Naive thymus-derived CD4-positive, alpha-beta T cell (primary cell): ENCODE measurements at places on chromosomes 16 and 17.

- H3K36me3 ChIP-seq = no peaks in the 10 kb centered on the region
- no peak for DNase-seq
- no peaks in the 10 kb centered on the region for H3K4me1 ChIP-seq
- no peaks in the 10 kb centered on the region for H3K27me3 ChIP-seq
- H3K4me3 ChIP-seq = no peak overlapping the region
These were observed 15.0 kb downstream of the CENPX start for GRCh38 chr17:82007495-82008257.

DNA sequence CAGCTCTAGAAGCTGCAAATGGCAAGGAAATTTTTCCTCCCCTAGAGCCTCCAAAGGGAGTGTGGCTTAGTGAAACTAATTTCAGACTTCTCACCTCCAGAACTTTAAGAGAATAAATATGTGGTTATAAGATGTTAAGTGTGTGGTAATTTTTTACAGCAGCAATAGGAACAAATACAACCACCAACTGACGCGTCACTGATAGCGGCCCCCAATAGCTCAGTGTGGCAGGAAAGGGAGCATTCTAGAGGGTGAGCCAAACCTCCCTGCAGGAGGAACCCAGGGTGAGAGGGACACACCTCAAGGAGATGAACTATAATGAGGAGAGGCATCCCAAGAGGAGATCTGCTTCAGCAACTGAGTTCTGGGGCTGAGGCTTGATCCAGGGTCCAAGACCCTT lies 4.0 kb downstream of the CCL4 start:
- no peaks in the 10 kb centered on the region for H3K36me3 ChIP-seq
- H3K27me3 ChIP-seq = no peaks in the 10 kb centered on the region
- DNase-seq = no peak
- no peaks in the 10 kb centered on the region for H3K4me1 ChIP-seq
- H3K27ac ChIP-seq = no peak overlapping the region

- no peaks in the 10 kb centered on the region for H3K36me3 ChIP-seq
- H3K27ac ChIP-seq = no peak overlapping the region
- no peaks in the 10 kb centered on the region for H3K4me1 ChIP-seq
- DNase-seq = no peak
- no peaks in the 10 kb centered on the region for H3K27me3 ChIP-seq
These were observed 27.7 kb upstream of the CACNG5 start for GRCh38 chr17:66807182-66807581.

DNA sequence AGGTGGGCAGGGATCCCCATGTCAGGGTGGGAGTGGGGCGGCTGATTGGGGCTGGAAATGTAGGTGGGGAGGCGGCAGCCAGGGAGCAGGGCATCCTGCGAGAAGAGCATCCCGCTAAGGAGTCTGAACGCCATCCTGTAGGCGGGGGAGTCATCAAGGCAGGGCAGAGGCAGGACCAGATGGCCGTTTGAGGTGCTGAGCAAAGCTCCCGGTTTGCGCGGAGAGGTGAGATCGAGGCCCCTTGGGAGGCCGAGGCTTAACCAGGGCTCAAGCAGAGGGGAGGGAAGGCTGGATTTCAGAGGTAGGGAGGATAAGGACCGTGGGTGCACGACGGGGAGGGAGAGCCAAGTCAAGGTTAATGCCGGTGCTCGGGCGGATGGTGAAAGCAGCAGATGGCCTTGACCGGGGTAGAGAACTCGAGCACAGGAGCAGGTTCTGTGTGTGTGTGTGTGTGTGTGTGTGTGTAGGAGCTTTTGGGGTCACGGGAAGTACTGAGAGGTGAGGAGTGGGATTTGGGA lies 472 bp upstream of the NME2 start:
- no peaks in the 10 kb centered on the region for H3K27me3 ChIP-seq
- DNase-seq = peak; percentile 38
- H3K4me1 ChIP-seq = no peaks in the 10 kb centered on the region
- peaks cover 6% of the 10 kb centered on the region for H3K36me3 ChIP-seq

DNA sequence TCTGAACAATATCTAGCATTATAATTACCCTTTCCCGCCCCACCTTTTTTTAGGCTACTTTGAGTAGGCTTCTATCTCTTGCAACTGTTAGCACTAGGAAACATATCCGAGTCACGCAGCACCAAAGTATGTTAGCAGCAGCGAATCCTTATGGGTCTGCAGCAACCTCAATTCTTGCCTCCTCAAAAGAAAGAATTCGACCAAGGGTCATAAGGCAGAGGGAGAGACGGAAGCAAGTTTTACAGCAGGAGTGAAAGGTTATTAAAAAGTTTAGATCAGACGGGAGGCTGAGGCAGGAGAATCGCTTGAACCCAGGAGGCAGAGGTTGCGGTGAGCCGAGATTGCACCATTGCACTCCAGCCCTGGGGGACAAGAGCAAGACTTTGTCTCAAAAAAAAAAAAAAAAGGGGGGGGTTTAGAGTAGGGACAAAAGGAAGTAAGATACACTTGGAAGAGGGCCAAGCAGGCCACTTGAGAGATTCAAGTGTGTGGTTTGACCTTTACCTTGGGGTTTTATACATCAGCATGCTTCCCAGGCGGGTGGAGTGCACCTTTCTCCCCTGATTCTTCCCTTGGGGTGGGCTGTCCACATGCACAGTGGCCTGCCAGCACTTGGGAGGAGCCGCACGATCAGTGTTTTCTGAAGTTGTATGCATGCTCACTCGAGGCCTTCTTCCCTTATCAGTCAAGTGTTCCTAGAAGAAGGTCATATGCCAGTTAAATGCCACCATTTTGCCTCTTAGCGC lies 67.7 kb downstream of the HLF start:
- H3K27me3 ChIP-seq = no peaks in the 10 kb centered on the region
- H3K4me1 ChIP-seq = no peaks in the 10 kb centered on the region
- no peak for DNase-seq
- H3K36me3 ChIP-seq = no peaks in the 10 kb centered on the region
- H3K27ac ChIP-seq = no peak overlapping the region
- H3K4me3 ChIP-seq = no peak overlapping the region

- no peaks in the 10 kb centered on the region for H3K27me3 ChIP-seq
- no peak overlapping the region for H3K4me3 ChIP-seq
- no peak for DNase-seq
- no peaks in the 10 kb centered on the region for H3K36me3 ChIP-seq
- H3K4me1 ChIP-seq = no peaks in the 10 kb centered on the region
These were observed 8.0 kb downstream of the GRIN2C start for GRCh38 chr17:74851612-74852236.

GRCh38 chr16:11793840-11794239 lies 3.2 kb downstream of the ZC3H7A start:
- H3K27ac ChIP-seq = peak overlapping the region; percentile 97
- no peaks in the 10 kb centered on the region for H3K27me3 ChIP-seq
- no peak for DNase-seq
- no peaks in the 10 kb centered on the region for H3K36me3 ChIP-seq

- no peak overlapping the region for H3K27ac ChIP-seq
- no peaks in the 10 kb centered on the region for H3K4me1 ChIP-seq
- DNase-seq = no peak
- no peaks in the 10 kb centered on the region for H3K36me3 ChIP-seq
- no peaks in the 10 kb centered on the region for H3K27me3 ChIP-seq
These were observed 4.7 kb upstream of the NDEL1 start for GRCh38 chr17:8430966-8431365.

- peak; percentile 22 for DNase-seq
- no peaks in the 10 kb centered on the region for H3K27me3 ChIP-seq
- H3K4me1 ChIP-seq = no peaks in the 10 kb centered on the region
- no peaks in the 10 kb centered on the region for H3K36me3 ChIP-seq
These were observed 13.0 kb downstream of the CDH13 start for GRCh38 chr16:82639666-82640336.

DNA sequence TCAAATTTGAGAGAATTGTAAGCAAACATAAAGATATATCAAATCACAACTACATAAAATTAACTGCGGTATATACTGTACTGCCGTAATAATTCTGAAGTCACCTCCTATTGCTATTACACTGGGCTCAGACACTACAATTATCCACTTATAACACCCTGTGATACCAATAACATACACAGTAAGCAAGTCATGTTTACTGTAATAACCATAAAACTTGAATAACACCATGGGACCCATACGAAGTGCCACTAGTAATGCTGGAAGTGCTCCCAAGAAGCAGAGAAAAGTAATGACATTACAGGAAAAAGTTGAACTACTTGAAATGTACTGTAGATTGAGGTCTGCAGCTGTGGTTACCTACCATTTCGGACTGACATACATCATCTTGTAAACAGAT lies 24.0 kb downstream of the CMC2 start:
- H3K27ac ChIP-seq = no peak overlapping the region
- H3K4me1 ChIP-seq = no peaks in the 10 kb centered on the region
- H3K36me3 ChIP-seq = peaks cover 25% of the 10 kb centered on the region
- no peak overlapping the region for H3K4me3 ChIP-seq
- no peaks in the 10 kb centered on the region for H3K27me3 ChIP-seq
- no peak for DNase-seq

GRCh38 chr16:47461598-47462266 lies 601 bp downstream of the PHKB start:
- peaks cover 10% of the 10 kb centered on the region for H3K36me3 ChIP-seq
- peak; percentile 12 for DNase-seq
- H3K27me3 ChIP-seq = no peaks in the 10 kb centered on the region
- H3K4me1 ChIP-seq = peaks cover 21% of the 10 kb centered on the region
- peak overlapping the region; percentile 95 for H3K27ac ChIP-seq
- peak overlapping the region; percentile 94 for H3K4me3 ChIP-seq

DNA sequence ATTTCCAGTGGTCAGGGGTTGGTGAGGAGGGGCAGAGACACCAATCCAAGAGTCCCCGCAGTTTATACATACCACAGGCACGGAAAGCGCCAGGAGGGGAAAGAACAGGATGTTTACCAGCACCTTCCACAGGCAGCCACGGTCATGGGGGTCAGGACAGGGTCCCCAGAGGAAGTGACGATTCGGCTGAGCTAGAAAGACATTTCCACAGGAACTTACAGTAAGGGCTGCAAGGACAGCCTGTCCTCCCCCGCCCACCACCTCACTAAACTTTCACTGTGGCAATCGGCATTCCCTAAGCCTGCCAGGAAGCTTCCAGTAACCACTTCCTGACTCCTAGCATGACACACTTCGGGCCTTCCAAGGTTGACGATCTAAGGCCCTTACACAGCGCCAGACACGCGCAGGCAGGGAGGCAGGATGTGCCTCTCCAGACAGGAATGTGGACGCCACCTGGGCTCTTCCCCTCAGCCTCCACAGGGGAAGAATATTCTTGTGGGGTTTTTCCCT lies 1.2 kb upstream of the MT2A start:
- DNase-seq = peak; percentile 34
- no peak overlapping the region for H3K4me3 ChIP-seq
- H3K36me3 ChIP-seq = no peaks in the 10 kb centered on the region
- H3K27me3 ChIP-seq = no peaks in the 10 kb centered on the region
- peak overlapping the region; percentile 94 for H3K27ac ChIP-seq

DNA sequence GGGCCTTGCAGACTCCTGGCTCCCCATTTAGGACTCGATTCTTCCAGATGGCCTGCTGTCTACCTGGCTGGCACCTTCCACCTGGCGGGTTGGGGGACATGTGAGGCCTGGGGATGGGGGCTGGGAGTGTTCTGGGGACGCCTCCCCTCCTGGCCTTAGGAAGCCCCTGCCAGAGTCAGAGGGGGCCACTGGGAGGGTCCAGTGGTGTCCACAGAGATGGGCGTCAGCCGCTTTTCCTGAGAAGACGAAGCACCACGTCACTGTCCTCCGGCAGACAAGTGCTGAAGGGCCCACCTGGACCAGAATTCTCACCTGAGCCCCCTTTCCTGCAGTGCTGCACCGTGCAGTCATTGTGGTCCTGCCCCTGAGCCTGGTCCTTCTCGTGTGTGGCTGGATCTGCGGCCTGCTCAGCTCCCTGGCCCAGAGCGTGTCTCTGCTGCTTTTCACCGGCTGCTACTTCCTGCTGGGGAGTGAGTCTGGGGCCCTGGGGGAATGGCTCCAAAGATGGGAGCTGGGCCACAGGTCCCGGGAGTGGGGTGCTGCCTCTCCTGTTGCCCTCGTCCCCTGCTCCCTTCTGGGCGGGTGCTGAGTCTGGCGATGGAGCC lies 2.9 kb downstream of the TMEM235 start:
- no peaks in the 10 kb centered on the region for H3K36me3 ChIP-seq
- H3K4me1 ChIP-seq = peaks cover 6% of the 10 kb centered on the region
- H3K27ac ChIP-seq = no peak overlapping the region
- peaks cover 17% of the 10 kb centered on the region for H3K27me3 ChIP-seq
- H3K4me3 ChIP-seq = no peak overlapping the region

- H3K4me3 ChIP-seq = peak within 1 kb of the TSS; percentile 51
- no peak for DNase-seq
- H3K36me3 ChIP-seq = no peaks in the 10 kb centered on the region
- no peak within 1 kb of the TSS for H3K27ac ChIP-seq
These were observed at the start of gene MRC2 for GRCh38 chr17:62627219-62627903. Gene MRC2 (plus strand): TSS chr17:62627670. CDS start chr17:62627803, 133 bp downstream.

DNA sequence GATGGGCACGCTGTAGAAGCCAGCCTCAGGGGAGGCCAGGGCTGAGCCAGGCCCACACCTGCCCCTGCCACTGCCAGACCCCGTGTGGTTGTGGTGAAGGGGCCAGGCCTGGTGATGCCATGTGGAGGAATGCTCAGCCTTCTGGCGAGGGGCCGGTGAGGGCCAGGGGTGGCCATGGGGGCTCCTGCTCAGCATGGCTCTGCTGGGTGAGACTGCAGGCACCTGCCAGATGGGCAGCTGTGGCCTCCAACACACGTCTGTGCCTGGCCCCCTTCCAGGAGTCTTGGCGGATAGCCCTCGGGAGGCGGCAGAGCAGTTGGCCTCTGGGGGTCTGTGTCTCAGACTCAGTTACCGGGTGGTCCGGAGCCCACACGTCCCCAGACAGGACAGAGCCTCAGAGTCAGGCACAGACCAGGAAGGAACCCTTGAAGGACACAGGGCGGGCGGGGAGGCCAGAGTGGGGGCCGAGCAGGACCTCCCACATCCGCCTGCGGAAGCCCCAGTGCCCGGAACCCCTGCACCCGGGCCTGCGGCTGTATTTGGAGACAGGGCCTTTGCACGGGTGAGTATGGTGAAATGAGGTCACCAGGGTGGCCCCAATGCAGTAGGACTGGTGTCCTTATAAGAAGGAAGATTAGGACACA lies 22.5 kb upstream of the CHMP6 start:
- no peaks in the 10 kb centered on the region for H3K27me3 ChIP-seq
- no peak overlapping the region for H3K4me3 ChIP-seq
- peaks cover 20% of the 10 kb centered on the region for H3K4me1 ChIP-seq
- H3K27ac ChIP-seq = no peak overlapping the region

DNA sequence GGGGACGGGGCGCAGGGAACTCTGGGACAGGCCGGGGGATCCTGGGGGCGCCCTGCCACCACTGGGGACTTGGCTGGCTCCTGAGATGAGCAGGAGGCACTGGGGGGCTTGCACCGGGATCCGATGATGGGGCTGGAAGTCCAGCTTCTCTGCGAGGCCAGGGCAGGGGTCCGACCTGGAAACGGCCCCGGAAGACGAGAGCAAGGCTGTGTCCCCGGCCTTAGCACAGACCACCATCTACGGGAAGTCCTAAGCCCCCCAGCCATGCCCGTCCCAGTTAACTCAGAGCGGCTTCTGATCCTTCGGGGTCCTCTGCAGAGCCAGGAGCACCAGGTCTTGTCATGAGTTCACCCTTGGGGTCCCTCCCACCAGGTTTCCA lies 573 bp downstream of the CDT1 start:
- H3K27me3 ChIP-seq = no peaks in the 10 kb centered on the region
- DNase-seq = no peak
- H3K4me3 ChIP-seq = no peak overlapping the region

GRCh38 chr17:66923886-66924285 lies 40.6 kb upstream of the CACNG4 start:
- H3K4me1 ChIP-seq = no peaks in the 10 kb centered on the region
- no peak for DNase-seq
- no peak overlapping the region for H3K4me3 ChIP-seq
- no peaks in the 10 kb centered on the region for H3K27me3 ChIP-seq
- no peak overlapping the region for H3K27ac ChIP-seq
- H3K36me3 ChIP-seq = no peaks in the 10 kb centered on the region
